ENCODE measurements at places on chromosomes 6 and 20.
A peak's percentile ranks its signal among the peaks of the same experiment; 100 is the strongest.

DNA sequence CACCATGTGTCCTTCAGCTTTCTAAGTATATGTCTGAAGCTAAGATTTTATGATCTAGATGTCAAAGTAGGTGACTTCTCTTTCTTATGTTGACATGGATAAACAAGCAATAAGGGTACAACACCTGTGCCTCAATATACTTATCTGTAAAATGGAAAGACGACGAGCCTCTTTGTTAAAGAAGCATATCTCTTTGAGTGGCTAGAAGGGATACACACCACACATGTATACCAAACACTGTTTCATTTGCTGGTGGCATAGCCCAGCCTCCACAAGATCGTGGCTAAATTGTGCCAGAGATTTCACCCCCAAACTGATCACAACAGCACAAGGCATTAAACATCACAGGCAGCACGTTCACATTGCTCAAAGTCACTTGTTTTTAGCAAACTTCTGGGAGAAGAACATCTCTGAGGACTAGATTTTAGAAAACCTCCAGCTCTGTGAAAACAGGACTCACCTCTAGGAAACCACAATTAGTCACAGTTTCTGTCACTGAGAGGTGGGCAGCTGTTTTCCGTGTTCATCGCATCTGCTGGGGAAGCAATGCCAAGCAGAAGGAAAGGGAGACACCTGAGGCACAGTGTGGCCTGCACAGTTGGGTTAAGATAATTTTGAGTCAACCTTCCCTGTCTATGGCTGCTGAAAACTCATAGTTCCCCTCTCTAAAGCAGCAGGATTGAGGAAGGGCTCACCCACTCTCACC, 263.0 kb upstream of the PLCB4 start:
- DNase-seq: no peak

DNA sequence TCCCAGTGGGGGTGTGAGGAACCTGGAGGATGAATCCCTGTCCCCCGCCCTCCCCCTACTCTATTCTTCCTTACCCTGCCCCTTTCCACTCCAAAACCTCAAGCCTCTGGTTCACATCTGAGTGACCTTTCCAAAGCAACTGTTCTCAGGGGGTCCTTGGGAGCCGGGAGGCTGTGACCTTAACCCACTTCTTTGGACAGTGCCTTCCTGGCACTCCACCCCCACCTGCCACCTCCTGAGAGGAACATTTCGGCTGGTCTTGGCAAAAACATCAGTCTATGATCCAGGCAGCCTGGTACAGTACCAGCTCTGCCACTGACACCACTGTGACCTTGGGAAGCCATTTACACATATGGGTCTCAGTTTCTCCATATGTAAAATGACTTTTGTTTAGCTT, 121.7 kb downstream of the MRPL14 start:
- no peak for DNase-seq

GRCh38 chr20:46081074-46081473, 8.7 kb downstream of the NCOA5 start:
- no peak for DNase-seq

- DNase-seq: no peak
Measured at GRCh38 chr6:3887150-3887700, 38.1 kb downstream of the FAM50B start.

- no peak for DNase-seq
Measured at GRCh38 chr6:51569594-51569993, 517.8 kb downstream of the PKHD1 start.

- DNase-seq: no peak
Measured at GRCh38 chr6:28117386-28118050, 6.9 kb upstream of the ZSCAN16 start.

- DNase-seq: no peak
Measured at GRCh38 chr6:14020551-14020950, 95.8 kb downstream of the RNF182 start.

DNA sequence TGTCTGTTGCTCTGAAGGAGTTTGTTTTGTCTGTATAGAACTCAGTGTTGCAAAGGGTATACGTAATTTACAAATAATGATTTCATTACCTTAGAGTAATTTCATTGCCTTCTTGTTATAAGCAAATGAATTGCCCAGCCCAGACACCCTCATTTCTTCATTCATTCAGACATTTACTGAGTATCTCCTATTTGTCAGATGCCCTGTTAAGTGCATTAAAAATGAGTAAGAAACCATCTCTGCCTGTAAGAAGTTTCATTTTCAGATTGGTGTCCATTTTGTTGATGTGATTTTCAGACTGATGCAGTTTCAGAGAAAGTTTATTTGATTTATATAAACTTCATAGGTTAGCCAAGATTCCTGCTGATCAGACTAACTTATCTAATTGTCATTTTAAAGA, 429.3 kb downstream of the PHF3 start:
- no peak for DNase-seq

DNA sequence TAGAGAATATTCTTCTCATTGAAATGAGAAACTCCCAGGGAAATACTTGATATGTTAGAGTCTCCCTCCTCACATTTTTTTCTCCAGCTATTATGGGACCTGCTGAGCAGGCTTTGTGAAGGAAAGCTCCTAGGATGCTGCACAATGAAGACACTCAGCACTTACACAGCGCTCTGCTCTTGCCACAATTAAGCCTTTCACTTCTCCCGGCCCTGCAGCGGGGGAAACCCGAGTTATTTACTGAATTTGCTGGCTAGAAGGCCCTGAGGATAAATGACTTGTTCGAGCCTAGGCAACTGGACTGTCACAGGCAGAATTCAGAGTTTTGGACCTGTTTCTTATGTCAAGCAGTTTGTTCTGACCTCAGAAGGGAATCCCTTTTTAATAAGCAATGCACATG, 102.0 kb downstream of the MAP3K7 start:
- no peak for DNase-seq

DNA sequence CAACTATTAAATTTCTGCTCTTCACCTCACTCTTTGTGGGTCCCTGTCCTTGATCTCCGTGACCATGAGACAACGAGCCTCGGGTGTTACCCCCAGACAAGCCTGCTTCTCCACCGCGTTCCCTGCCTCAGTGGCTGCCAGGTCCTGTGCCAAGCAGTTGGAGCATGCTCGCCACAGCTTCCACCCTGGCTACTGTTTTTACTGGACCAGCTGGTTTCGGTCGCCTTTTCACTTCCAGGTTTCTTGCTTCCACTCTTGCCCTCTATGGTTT, 5.6 kb downstream of the TP53RK start:
- no peak for DNase-seq

DNA sequence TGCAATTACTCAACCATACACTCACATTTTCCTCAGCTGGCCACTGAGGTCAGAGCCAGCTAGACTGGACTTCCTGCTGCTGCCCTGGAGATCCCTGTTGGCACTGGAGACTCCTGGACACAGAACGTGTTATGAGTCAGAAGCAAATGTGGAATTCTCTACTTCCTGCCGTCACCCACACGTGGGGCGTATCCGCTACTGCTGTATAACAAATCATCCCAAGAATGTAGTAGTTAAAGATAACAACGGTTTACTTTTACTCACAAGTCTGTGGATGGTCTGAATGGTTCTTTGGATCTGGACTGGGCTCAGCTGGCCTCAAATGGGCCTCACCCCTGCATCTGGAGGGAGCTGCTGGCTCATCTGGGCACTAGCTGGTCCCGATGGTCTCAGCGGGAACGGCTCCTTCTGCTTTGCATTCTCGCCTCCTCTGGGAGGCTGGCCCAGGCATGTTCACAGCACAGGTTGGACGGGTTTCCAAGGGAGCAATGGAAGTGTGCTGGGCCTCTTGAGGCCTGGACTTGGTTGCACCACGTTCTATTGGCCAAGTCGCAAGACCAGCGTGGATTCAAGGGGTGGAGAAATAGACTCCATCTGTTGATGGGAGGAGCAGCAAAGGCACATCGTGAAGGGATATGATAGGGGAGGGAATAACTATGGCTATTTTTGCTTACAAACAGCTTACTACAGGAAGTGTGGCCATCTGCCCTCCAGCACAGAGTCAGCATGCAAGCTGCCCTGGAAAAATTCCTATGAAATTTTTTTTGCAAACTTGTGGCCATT, 118.5 kb downstream of the SNX5 start:
- no peak for DNase-seq

DNA sequence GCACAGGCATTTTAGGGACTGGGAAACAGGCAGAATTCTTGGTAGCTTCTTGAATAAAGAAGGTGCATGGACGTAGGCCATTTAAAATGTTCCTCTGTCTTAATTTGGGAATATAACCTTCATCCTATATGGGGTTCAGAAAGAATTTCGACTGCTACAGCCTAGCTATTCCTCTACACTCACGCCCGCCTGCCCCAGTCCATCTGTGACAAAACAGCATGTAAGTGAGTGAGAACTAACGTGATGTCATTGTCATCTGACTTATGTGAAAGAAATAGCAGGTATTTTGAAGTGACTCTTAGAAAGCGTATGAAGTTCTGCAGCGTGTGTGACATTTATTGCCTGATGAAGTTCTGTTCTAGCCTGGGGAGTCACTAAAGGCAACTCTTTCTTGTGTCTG, 52.2 kb upstream of the SLC22A1 start:
- no peak for DNase-seq

DNA sequence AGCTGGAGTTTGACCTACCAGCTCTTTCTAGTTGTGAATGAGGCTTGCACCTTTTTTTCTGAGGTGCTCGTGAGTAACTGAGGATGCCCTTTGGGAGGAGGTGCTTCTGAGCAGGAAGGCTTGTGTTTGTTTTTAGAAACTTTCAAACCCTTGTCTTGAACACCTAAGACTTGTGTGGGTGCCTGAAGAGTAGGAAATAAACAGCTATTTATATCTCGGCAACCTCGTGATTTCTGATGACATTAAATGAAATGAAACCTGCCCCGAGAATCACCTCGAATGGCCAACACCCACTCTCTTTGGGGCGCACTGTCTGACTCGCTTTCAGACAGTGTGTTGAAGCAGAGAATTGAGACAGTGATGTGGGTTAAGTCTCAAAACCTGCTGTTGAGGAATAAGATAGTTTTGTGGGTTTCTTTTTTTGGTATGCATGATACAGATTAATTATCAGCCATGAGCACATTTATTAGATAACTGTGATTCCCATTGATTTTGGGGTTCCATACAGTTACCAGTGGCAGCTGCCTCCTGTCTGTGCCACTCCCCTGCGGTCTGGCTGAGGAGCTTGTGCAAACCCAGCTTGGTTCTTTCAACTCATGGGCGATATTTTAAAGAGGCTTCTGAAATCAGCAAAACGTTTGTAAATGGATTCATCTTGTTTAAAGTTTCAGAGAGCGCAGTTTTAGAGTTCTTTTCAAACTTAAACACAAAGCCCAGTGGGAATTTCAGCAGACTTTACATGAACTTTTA, 8.4 kb downstream of the IRF4 start:
- no peak for DNase-seq

DNA sequence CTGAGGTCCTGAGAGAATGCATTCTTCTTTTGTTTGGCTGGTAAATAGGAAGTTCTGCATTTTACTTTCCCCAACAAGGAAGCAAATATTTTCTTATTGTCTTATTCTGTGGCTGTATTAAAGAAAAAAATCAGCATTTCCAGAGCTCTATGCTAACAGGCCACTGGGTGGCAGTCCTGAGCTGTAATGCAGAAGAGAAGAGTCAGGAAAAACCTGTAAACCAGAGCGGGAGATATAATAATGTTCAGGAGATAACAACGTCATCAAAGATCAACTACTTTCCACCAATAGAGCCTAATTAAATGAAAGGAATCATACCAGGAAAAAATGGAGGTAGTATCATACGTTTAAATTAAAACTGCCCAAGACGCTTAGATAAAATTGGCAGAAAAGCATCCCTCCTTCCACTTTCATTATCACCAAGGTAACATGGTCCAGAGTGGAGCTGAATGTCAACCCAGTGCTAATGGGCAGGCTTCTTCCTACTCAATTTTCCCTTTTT, 55.6 kb upstream of the CARMIL1 start:
- DNase-seq: peak; percentile 26

DNA sequence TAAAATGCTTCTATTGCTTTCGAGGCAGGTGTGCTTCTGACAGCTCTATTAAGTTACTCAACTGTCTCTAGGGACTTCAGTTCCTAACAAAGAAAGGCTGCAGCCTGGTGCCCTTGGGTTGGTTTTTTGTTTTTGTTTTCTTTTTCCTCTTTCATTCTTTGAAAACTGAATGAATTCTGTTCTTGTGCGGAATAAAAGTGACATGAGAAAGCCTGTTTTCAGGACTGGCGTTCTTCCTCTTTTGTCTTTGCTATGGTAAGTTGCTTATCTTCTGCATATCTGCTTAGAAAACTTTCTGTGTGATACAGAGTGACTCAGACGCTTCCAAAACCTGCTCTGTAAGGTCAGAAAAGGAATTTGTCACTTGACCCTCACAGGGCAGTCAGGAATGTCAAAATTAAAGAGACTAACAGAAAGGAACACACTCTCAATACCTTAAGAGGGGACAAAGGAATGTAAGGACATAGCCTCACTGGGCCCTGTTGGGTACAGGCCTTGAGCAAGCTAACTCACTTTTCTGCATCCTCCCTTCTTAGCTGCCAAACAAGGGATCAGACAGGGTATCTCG, 56.2 kb upstream of the NHSL1 start:
- no peak for DNase-seq

GRCh38 chr20:48875914-48876240, 45.6 kb upstream of the ARFGEF2 start:
- DNase-seq: no peak

DNA sequence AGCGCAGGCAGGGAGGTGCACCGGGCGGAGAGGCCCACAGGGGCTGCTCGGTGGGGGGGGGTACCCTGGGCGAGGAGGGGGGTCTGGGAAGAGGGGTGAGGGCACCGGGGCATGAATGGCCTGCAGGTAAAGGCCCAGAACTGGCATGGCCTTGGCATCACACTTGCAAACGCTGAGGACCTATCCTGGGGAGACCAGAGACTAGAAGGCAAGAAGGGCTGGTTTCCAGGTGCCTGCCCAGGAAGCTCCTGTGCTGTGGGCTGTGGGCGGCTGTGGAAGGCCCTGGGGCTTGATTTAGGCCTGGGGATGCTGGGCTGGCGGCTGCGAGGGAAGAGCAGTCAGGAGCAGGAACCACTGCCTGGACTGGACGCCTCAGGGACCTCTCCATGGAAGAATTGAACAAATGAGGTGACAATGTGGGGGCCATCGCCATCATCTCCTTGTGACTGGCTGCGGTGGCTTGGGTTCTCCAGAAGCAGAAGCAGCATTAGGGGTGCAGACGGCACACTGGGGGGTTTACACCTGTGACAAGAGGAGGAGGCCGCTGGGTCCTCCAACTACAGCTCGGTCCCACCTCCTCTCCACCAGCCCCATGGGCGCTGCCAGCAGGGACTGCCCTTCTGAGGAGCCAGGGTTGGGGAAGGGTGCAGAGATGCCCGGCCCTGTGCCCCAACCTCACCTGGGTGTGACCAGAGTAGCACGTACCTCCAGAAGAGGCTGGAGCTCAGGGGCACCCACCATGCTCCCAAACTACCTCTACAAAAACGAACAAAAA, 32.1 kb upstream of the IRF4 start:
- no peak for DNase-seq

GRCh38 chr6:170147056-170147787, 143.7 kb downstream of the DLL1 start:
- DNase-seq: no peak

Measured in NCI-H1092 (cell line).